ENCODE measurements at places on chromosomes 6 and 20.

GRCh38 chr6:157108923-157109322 is 214.4 kb downstream of the TMEM242 start:
- no peak for DNase-seq

- DNase-seq = no peak
Measured at GRCh38 chr6:43747784-43748183, 22.2 kb upstream of the VEGFA start.

DNA sequence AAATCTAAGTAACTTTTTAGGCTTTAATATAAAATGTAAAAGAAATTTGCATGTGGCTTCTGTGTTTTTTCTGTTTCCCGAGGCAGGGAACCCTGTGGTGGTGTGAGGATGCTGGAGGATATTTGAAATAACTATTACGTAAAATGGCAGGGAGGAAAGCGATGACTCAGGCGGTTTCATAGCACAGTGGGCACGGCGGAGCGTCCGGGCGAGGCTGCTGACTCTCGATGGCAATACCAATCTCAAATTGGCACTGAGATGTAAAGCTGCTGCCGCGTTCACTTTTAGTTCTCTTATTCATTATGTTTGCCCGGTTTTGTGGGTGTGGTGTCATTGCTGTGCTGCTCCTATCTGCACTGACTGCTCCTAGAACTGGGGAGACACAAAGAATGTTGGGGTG is 254.3 kb downstream of the THBS2 start:
- DNase-seq = no peak

DNA sequence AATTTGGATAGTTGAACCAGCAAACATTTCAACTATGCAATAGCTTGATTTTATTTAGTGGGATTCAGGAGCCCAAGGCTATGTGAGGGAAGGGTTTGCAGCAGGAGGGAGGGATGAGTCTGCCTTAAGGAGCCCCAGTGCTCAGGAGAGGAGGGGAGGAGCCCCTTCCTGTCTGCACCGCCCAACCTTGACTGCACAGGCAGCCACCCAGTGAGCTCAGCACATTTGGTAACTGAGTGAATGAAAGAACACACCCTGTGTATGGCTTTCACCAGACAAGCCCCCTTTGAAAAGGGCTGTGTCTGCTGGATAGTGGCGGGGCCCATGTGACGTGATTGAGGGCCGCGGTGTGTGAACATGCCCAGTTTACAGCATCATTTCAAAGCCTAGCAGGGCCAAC is 17.0 kb downstream of the DACT2 start:
- no peak for DNase-seq

DNA sequence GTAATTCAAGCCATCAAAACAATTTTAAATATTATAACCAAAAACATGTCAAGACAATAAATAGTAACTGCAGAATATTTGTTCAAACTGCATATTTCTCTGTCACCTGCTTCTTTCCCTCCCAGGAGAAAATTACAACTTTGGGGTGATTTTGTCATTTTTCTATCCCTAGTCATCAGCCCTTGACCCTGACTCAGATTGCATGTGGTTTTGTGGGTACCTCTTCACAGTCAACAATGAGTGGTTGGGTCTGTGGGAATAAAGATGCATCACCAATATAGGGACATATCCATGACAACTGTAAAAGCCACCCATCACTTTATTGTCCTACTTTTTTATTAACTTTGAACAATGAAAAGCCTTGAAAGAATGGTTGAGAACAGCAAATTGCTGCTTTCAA is 7.3 kb downstream of the COL10A1 start:
- DNase-seq = no peak

GRCh38 chr6:88823998-88824397 is 139.4 kb downstream of the RNGTT start:
- DNase-seq = no peak

DNA sequence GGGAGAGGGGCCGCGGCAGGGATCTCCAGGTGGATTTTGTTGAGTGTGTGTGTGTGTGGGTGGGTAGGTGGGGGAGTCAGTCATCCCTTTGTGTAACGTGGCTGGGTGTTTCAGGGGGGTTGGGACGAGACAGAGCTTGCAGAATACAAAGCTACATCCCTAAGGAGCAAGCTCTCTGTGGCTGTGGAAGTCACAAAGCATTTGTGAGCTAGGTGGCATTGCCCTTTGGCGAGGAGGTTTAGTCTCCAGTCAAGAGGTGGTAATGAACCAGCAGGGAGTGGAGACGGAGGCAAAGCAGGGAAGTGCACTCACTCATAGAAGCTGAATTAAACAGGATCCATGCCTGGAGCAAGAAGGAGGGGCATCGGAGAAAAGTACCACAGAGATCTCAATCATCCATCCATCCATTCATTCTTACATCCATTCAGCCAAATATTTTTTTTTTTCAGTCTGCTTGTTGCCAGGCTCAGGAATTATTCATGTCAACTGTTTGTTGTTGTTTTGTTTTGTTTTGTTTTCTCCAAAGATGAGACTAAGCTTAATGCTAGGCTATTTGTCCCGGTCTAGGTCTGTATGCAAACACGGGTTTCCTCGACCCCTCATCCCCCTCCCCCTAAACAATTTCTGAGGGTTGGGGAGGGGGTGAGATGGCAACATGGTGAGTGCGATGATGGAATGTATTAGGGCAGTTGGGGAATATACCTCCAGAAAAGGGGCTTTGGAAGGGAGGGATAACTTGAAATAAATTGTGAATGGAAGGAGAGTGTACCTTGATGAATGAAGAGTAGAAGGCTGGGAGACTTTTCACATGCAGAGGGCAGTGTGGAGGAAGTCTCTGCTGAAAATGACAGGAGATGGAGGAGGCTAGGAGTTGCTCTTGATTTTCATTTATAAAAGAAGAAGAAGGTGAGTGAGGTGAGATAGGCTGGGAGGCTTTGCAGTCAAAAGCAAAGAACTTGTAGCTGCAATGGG is 1.0 kb downstream of the HCRTR2 start:
- DNase-seq = no peak

DNA sequence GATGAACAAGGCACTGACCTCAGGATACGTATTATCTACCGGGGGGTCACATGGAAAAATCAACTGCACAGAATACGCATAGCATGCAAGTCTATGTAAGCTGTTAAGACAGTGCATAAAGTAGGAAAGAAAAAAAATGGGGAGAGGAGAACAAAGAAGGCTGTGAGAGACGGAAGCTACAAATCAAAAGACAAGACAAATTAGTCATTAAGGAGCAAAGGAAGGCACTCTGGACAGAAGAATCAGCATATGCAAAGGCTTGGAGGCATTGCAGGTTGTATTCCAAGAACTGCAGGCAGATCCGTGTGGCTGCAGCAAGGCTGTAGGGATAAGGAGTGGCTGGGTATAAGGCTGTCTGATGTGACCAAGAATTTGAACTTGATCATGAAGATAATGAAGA is 89.0 kb downstream of the NRSN1 start:
- DNase-seq = no peak

- no peak for DNase-seq
Measured at GRCh38 chr6:143139239-143139784, 78.6 kb downstream of the AIG1 start.

GRCh38 chr20:62439218-62439617 is 11.9 kb upstream of the RBBP8NL start:
- no peak for DNase-seq

- DNase-seq = no peak
Measured at GRCh38 chr6:6663421-6664135, 75.1 kb downstream of the LY86 start.

DNA sequence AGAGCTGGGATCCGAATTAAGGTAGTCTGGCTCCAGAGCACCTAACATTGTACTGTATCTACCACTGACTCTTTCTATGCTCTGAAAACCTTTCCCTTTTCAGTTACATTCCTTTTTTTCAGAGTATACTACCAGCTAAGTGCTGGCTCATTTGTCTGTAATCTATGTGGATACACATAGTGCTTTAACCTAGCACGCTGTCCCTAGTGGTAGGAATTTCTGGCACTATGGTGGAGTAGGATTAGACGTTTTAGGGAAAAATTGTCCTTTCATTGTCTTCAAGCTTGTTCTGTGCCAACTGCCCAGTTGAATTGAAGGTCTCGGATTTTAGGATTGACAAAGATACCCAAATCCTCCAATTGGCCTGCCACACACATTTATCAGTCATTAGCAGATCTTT is 259.1 kb upstream of the FERMT1 start:
- no peak for DNase-seq

DNA sequence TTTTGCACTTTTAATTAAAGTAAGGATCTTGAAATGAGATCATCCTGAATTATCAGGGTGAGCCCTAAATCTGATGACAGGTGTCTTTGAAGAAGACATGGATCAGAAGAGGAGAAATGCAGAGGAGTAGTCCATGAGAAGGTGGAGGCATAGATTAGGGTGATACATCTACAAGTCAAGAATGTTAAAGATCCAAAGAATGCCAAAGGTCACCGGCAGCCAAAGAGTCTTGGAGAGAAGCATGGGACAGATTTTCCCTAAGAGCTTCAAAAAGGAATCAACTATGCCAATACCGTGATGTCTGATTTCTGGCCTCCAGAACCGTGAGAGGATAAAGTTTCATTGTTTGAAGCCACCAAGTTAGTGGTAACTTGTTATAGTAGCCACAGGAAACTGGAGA is 59.0 kb upstream of the THEMIS start:
- no peak for DNase-seq

DNA sequence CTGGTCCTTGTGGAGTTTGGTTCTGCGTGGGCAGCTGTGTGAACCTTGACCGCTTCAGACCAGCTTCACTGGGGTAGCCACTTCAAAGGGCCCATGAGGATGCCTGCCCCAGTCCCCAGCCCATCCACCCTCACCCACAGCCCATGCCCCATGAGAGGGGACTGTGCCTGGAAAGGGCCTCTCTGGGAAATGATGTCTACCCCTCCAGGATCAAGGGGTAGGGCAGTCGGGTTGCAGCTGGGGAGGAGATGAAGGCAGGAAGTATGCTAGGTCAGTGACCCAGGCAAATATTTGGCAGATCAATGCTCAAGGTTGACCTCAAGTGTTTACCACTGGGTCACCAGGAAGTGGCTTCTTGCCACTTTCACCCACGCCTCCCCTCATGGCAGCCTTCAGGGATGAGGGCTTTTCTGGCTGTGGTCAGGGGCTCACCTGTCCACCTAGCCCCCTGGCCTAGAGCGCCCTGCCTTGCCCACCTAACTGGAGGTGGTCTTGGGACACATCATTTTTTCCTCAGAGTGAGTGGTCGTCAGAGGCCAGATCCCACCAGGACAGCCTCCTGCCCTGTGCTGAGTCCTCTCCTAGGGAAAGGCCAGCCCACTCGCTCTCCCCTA is 109.5 kb downstream of the SNX5 start:
- DNase-seq = no peak

- DNase-seq = no peak
Measured at GRCh38 chr20:35085477-35086225, 7.0 kb downstream of the TRPC4AP start.

DNA sequence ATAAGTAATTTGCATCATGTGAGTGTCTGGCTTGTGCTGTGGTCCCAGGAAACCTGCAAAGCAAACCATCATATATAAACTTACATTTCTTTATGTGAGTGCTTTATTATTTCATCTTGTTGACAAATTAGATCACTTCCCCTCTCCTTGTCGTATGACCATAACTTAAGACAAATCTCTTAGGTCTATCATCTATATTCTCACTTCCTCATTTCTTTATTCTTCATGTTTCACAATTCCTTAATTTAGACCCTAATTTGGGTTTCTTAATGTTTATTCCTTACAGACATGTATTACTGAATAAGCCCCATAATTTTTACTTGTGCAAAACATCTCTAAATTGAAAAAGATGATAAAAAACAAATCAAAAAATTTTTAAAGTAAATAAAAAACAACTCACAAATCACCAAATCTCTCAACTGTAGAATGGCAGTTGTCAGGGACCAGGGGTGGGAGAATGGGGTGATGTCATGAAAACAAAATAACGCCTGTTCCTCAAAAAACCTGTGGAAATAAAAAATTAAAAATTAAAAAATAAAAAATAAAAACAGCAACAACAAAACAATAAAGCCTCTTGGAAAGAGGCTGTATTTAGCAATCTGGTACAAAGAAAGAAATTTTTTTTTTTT is 49.5 kb upstream of the FBXO30 start:
- DNase-seq = no peak

GRCh38 chr6:35454391-35455110 is 2.4 kb downstream of the FANCE start:
- no peak for DNase-seq

GRCh38 chr20:64065974-64066343 is 3.0 kb downstream of the TCEA2 start:
- DNase-seq = no peak

DNA sequence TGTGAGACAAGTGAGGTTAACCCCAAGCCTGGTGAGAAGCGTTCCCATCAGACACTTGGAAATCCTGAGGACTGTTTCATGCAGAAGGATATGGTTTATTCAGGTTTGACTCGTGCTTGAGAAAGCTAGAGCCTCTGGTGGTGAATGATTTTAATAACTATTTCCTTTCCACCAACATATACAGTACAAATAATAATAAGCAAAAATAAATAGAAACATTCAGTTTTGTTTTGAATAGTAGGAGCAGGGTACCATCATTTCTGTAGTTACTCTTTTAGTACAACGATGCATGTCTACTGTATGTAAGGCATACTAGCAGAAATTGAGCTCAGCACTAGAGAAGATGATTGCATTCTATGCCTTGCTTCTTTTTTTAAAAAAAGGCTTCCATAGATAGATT is 33.5 kb downstream of the PLG start:
- no peak for DNase-seq

DNA sequence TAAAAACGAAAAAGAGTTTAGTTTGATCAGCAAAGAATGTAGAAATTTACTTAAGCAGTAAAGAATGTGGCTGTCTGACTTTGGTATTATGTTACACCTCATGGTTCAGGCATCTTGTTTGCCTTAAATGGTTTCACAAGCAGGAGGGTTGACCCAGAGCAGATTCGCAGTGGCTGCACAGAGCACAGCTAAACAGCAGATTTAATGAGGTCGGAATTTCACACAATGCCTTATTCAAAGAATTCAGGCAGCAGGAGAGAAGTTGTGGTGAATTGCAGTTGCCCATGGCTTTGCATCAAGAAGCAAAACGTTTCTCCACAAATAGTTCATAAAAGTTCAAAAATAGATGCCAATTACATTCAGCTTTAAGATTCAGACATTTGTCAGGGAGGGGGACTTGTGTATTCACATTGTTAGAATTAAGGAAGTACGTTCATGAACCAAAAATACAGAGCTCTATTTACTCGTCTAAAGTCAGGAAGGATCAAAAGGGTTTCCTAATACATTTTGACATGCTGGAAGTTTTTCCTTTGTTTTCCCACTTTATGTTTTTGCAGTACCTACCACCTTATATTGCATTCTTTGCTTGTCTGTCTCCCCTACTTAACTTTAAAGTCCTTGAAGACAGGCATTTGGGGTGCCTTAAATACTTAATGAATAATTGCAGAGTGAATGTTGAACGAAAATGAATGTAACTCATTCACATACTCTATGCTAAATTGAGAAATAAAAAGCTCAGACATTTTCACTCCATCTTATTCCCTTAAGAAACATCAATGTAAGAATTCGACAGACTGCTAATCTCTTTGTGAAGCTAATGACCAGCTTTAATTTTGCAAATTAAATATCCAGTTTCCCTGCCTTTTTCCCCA is 1163.6 kb upstream of the CITED2 start:
- no peak for DNase-seq

DNA sequence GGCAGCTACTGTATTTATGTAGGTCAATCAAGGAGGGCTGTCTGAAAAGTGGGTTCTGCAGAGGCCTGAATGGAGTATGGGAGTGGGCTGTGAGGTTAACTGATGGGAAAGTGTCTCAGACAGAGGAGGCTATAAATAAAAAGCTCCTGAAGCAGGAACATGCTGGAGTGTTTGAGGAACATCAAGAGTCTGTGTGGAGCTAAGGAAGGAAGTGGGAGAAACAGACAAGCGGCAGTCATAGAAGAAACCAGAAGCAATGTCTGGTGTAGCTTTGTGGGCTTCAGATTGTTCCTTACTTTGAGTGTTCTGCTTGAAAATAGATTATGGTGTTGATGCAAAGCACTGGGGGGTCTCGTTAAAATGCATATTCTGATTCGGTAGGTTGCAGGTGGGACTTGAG is 101.5 kb upstream of the OGFRL1 start:
- no peak for DNase-seq

All from esophagus squamous epithelium (tissue), 5 donors.